ENCODE measurements at places on chromosomes 5 and 9.
A peak's percentile ranks its signal among the peaks of the same experiment; 100 is the strongest.

DNA sequence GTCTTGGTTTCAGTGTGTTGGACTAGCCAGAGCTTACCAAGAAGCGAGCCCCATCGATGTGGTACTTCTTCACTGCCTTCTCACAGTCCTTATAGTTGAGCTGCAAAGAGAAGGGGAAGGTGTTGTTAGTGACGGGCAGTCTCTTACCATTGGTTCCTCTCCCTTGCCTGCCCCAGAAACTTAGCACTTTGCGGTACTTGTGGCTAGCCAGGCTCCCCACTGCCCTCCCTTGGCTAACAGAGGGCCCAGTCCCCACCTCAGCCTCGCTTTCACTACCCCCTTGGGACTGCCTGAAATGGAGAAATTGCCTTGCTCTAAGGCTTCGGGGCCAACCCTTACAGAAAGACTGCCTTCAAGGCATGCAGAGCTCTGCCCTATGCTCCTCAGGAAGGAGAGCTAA is 4.3 kb downstream of the LCP2 start:
- peak; percentile 61 for DNase-seq

DNA sequence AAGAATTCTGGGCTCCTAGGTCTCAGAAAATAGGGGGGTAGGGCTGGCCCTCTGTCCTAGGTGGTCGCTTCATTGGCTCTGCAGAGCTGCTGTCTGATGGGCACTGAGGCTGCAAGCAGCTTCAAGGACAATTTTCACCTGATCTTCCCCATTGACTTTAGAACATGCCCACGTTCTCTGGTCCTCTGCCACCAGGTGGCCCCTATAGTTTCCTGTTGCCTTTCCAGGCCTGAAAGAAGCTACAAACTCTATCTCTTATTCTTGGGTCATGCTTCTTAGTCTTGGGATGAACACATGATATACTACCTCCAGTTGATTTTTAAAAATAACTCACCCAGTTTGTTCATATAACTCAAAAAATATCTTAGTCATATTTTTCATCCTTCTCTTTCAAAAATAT is 26.3 kb downstream of the SPZ1 start:
- no peak for DNase-seq

GRCh38 chr9:137083394-137084004 is 3.3 kb upstream of the MAN1B1 start:
- no peak for DNase-seq

GRCh38 chr5:103148213-103148612 is 28.1 kb downstream of the PPIP5K2 start:
- no peak for DNase-seq

GRCh38 chr5:6274846-6275543 is 103.4 kb downstream of the MED10 start:
- DNase-seq: no peak

All from activated CD4-positive, CD25-positive, alpha-beta regulatory T cell treated with anti-CD3 and anti-CD28 coated beads, Interleukin-2, amount 50 U/mL, for 72 hours (primary cell).